COR-L47 (cell line): ENCODE measurements at places on chromosomes 2 and 18.

DNA sequence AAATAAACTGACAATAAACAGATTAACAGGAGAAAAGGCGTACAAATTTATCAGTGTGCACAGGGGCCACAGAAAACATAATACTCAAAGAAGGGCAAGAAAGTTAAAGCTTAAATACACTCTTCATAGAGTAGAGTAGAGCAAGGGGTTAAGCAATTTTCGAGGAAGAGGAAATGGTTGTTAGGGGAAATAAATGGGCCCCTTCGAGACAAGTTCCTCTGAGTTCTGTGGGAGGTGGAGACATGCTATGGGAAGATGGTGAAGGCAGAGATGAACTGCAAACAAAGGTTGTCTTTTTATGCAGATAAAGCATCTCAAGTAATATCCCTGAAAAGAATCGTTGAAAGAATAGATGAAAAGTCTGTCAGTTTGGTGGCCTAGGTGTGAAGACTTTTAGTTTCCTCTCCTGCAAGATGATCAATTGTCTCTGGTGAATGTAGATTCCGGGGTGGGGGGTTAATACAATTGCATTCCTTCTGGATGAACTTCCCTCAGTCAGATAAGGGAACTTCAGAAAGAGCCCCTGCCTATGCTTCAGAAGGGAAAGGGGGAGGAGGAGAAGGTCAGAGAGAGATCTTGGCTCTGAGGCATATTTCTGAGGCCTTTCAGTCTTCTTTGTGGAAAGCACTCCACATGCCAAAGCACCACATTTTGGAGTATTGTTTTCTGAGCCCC, 127.0 kb downstream of the METTL4 start:
- DNase-seq = no peak

GRCh38 chr2:217886720-217887309, 116.0 kb downstream of the TNS1 start:
- peak; percentile 55 for DNase-seq

DNA sequence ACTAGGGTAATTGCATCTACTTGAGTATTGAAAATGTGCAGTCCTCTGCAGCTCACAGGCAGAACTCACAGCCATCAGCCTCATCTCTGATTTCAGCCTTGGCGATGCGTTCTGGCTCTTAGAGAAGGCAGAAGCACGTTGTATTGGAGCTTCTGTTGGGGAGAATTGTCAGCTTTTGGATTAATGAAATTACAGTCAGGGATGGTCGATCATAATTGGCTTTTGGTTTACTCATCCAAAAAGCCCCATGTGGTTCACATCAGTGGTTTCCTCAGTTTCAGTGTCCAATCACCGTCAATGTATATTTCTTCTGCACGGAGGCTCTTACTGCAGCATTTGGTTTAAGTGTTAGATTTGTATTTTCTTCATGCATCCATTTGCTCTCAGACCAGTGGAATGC, 218.5 kb upstream of the SOX11 start:
- DNase-seq = no peak

GRCh38 chr18:22073411-22073810, 96.0 kb upstream of the GATA6 start:
- DNase-seq = no peak

- no peak for DNase-seq
Observed at GRCh38 chr2:120990451-120990871, 254.8 kb downstream of the GLI2 start.

GRCh38 chr2:6793371-6793770, 72.3 kb downstream of the CMPK2 start:
- no peak for DNase-seq

DNA sequence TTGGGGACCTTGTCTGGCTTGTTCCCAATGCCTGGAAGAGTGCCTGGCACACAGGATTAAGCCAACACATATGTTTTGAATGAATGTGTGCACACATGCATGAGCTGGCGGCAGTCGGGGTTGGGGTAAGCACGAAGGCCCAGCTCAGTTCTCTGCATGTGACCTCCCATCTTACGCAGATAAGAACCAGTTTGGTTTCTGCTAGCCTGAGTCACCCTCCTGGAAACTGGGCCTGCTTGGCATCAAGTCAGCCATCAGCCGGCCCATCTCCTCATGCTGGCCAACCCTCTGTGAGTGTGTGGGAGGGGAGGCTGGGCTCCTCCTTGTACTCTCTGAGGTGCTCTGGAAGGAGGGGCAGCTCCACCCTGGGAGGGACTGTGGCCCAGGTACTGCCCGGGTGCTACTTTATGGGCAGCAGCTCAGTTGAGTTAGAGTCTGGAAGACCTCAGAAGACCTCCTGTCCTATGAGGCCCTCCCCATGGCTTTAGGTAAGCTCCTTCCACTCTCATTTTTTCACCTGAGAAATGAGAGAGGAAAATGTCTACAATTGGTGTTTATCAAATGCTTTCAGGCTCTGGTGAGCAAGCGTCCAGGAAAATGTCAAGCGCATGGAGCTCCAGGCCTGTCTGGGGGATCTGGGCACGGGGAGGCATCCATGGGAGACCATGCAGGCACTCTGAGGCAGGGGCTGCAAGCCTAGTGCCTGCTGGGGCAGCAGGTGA, 9.7 kb upstream of the IL1RN start:
- no peak for DNase-seq

GRCh38 chr18:58887613-58887963, 22.9 kb downstream of the ZNF532 start:
- DNase-seq = no peak

DNA sequence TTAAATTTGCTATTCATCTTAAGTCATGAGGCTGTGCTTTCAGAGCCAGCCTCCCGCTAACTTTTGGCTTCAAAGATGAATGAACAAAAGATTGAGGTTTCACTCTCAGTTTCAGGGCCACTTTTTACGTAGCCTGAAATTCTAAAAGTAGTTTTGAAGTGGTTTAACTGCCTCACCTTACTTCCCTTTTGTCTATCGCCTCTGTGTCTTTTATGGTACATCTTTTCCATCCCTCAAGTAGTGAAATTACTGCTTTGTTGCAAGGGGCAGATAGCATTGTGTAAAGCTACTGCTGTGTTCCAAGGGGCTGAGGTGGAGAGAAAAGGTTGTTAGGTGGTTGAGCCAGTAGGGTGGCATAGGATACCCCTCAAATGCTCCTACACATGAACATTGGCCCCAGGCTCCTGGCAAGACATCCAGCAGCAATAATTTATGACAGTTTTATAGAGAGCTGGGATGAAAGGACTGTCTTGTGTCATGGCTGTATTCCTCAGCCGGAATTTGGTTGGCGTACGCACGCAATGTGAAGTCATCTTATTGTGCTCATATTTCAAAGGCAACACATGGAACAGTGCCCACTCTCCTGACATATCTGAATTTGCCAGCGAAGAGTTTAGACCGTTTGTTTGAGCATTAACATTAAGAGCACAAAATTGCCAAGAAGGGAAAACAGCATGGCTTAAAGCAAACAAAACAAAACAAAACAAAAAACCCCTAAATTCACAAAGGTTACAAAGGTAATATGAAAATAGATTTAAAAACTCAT, 32.2 kb downstream of the QPCT start:
- no peak for DNase-seq

GRCh38 chr2:44010266-44010665, 14.5 kb upstream of the LRPPRC start:
- no peak for DNase-seq

GRCh38 chr2:117879003-117879402, 64.5 kb downstream of the DDX18 start:
- no peak for DNase-seq

- DNase-seq = peak; percentile 35
Observed at GRCh38 chr2:158998551-158999248, 30.3 kb downstream of the TANC1 start.

DNA sequence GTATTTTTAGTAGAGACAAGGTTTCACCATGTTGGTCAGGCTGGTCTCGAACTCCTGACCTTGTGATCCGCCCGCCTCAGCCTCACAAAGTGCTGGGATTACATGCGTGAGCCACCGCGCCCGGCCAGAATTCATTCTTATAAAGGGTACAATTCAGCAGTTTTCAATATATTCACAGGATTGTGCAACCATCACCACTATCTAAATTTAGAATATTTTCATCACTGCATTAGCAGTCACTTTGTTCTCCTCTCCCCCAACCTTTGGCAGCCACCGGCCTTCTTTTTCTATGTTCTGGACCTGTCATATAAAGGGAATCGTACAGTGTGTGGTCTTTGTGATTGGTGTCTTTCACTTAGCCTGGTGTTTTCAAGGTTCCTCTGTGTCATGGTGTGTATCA, 40.7 kb downstream of the TCF7L1 start:
- no peak for DNase-seq

DNA sequence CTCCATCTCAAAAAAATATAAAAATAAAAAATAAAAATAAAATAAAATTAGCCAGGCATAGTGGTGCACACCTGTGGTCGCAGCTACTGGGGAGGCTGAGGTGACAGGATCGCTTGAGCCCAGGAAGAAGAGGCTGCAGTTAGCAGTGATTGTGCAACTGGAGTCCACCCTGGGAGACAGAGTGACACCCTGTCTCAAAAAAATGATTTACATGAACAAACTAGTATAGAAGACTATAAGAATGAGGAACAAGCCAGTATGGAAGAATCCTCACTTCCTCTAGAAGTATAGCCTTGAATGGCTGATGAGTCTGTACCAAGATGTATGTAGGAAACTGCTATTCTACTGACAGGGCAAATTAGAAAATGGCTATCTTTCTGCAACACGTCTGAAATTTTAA, 10.9 kb downstream of the YES1 start:
- no peak for DNase-seq

DNA sequence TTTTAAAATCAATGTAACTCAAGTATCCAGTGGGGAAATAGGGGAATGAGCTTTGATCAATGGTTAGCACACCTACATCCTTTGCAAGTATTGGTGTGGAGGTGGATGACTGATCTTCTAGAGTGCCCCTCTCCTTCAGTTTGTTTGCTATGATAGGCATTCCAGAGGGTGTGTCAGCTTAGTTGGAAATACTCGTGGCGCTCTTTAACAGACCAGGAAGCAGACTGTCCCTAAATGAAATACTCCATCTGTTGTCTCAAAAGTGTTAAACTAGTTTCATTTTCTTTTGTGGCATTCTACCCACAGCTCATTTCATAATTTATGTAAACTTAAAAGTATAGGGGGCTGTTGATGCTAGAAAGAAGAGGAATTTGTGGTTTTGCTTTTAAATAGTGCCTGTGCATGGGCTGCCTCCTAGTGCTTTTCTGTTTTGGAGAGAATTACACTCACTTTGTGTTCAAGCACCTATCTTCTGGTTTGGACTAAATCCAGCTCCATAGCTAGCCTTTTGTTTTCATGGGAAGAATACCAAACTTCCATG, 66.2 kb downstream of the STAT1 start:
- DNase-seq = no peak

- DNase-seq = no peak
Observed at GRCh38 chr18:24500217-24500616, 39.8 kb downstream of the HRH4 start.

DNA sequence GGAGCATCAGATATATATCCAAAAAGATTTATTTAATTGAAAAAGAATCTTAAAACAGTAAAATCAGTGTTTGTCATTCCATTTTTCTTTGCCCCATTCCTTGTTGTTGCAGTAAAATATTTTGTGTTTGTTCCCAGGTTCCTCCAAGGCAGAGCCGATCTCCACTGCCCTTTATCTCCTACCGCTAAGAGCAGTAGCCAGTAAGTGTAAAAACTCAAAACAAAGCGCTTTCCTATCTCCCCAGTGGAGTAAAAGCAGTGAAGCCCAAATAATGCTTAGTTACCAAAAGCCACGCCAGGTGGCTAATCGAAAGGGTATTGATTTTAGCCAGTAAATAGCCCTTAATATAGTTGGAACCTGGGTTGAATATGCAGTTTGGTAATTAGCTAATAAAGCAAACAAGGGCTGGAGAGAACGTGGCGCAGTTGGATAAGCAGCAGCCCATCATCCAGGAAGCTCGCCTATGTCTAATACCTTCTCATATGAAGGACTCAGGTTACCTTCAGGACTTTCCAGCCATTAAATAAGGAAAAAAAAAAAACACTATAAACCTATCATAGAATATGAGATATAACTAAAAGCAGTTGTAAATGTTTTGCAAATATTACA, 12.4 kb upstream of the GPD2 start:
- peak; percentile 54 for DNase-seq

GRCh38 chr2:130795431-130795830, 40.1 kb downstream of the AMER3 start:
- no peak for DNase-seq

DNA sequence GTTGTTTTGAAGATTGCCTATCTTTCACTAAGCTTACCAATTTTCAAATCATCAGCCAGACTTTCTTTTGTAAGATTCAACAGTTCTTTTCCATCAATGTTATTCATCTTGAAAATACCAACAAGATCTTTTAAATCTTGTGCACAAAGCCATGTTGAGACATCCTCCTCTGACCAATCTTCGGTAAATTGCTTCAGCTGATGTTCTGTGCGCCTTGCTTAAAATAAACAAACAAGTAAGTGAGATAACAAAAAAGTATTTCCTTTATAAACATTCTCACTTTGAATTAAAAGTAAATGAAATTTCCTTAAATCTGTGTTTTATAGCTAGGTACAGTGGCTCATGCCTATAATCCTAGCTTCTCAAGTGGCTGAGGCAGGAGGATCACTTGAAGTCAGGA, 30.3 kb downstream of the WDSUB1 start:
- no peak for DNase-seq

GRCh38 chr2:10752236-10752635, 30.8 kb downstream of the ATP6V1C2 start:
- no peak for DNase-seq

GRCh38 chr18:63775166-63775730, at the start of gene SERPINB7:
SERPINB7 (plus strand) TSS chr18:63775418; CDS start chr18:63782373, 6,955 bp downstream.
- DNase-seq = no peak

GRCh38 chr18:74996055-74996454, 212.9 kb downstream of the PTGR3 start:
- no peak for DNase-seq

DNA sequence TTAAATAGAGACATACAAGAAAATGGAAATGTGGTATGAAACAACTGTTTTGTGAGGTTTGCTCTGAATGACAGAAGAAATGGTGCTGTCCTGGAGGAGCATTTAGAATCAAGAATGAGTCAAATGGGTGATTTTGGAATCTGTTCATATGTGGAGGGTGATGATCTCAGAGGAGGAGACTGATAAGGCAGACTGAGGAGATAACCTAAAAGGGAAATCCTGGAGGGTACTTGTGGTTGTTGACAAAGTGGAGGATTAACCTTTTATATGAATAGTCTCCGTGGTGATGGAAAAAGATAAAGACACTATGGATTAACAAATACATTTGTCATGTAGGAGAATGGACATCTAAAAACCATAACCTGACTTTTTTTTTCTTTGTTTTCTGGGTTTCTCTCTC, 74.1 kb downstream of the MMADHC start:
- no peak for DNase-seq

GRCh38 chr2:191676790-191677645, 918 bp upstream of the NABP1 start:
- no peak for DNase-seq

- no peak for DNase-seq
Observed at GRCh38 chr2:3284657-3285630, 92.7 kb downstream of the EIPR1 start.
